ENCODE measurements at places on chromosomes 5 and 9. TPM values are rescaled to one million over a fixed set of nuclear protein-coding genes. Genes with fewer than 3 reads are reported as not detected.

DNA sequence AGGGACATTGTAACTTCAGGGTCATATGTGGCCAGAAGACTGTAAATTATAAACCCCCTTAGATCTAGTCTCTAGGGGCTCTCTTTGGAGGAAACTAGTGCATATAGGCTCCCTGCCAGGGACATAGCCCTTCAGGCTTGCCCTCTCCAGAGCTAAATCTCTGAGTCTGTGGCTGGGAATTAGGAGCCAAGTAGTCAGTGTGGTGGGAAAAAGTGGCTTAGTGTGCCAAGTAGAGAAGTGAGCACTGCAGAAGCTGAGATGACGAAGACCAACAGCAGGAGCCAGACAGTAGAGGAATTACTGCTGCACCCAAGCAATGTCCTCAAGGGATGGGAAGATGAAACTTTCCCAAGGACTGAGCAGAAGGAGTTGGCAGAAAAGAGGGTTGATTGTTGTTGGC lies 71.2 kb downstream of the CWC27 start:
- DNase-seq = no peak

GRCh38 chr5:136732751-136733150 lies 367.4 kb upstream of the TRPC7 start:
- no peak for DNase-seq

The ASS1 gene
- 2.0 TPM for total RNA-seq

DNA sequence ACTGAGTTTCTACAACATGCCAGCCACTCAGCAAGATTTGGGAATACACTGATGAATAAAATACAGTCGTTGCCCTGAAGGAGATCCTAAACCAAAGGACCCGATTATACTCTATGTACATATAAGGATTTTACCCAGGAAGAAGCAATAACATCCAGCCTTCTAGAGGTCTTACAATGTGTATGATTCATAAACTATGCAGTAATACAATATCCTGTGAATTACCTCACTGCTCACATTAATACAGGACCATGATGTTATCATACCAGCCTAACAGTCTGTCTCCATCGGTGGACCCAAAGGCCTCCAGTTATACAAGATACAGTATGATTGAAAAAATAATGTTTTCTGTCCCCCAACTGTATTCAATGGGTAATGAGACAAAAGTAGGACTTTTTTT lies 310.5 kb upstream of the TRPM3 start:
- no peak for DNase-seq

DNA sequence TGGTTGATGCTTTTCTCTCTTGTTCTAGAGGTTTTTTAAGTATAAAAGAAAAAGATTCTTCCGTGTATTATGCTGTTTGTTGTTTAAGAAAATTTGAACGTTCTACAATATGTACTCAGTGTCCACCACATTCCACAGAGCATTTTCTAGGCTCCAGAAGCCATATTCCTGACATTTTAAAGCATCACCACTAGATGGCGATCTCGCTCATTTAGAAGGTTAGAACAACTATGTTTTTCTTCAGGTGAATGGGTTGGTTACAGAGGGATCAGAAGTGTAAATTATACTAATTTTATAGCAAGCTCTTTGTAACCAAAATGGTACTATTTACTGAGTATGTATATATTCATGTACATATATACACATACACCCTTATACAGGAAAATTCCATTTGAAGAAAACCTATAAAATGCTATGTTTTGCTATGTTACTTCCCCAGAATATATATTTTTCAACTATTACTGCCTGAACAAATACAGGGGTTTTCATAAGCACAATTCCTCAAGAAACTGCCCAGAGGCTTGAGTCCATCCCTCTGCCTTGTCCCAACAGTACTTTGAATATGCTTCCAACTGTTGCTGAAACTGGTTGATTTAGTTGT lies 284.3 kb downstream of the CCDC171 start:
- peak; percentile 50 for DNase-seq
